ACHN (cell line): ENCODE measurements at places on chromosomes 1 and 21.

DNA sequence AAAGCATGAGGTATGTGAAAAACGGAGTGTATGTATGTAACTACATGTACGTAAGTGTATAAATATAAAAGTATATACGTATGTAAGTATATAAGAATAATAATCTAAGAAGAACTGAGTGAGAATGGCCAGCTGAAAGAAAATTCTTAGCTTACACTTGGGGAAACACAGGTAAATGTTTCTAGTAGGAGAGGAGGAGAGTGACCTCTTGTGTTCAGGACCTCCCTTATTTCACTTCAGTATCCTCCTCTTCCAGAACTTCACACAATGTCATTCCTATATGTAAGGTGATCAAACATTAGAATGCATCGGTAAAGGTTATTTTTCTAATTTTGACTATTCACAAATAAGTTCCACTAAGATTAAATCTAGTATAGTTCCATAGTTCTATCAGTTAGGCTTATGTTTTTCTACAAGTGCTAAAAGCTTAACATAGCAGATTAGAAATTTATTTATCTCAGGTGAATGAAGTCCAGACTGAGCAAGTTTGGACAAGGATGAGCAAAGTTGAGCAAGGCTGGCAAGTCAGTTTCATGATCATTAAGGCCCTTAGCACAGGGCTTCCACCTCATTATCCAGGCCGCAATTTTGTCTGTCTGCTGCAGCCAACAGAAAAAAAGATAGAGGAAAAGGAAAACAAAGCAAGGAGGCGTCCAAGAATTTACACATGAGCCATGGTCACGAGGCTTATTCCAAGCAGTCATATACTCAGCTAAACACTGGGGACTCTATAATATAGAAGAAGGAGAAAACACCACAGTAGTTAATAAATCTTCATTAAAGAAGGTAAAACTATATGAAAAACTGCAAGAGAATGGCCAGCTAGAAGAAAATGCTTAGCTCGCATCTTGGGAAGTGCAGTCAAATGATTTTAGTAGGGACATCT is 7.1 kb upstream of the MROH9 start:
- DNase-seq, result no peak

GRCh38 chr1:168170564-168171508 is 7.9 kb upstream of the TIPRL start:
- DNase-seq, result no peak

DNA sequence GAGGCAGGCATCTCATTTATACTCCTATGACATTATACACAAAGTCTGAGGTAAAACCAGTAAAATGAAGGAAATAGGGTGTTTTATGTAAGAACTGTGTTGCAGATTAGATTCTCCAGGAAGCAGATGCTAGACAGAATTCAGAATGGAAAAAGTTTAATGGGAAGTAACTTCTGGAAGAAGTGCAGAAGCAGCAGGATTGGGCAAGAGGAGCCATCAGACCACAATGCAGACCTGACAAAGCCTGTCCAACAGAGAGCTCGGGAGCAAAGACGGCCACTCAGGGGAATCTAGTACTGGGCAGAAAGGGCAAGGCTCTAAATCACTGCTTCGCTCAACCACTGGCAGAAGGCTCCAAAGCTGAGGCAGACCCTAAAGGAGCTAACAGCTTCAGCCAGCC is 33.7 kb downstream of the FBXO42 start:
- DNase-seq, result no peak

GRCh38 chr1:89125913-89126580 is at the start of gene GBP2:
TSS of gene GBP2 (minus strand) at chr1:89126114. CDS start at chr1:89121966, 4,148 bp downstream.
- DNase-seq, result peak; percentile 59

GRCh38 chr1:219587801-219588561 is 24.9 kb downstream of the ZC3H11B start:
- DNase-seq, result no peak
